AG09309 (cell line): ENCODE measurements at places on chromosomes 12 and 14.

- no peak for DNase-seq
These were observed 469.2 kb downstream of the DIO2 start for GRCh38 chr14:79742142-79742541.

GRCh38 chr14:32635061-32635719 lies 303.5 kb upstream of the NPAS3 start:
- DNase-seq: peak; percentile 18

GRCh38 chr14:65149116-65149515 lies 46.8 kb upstream of the MAX start:
- no peak for DNase-seq

DNA sequence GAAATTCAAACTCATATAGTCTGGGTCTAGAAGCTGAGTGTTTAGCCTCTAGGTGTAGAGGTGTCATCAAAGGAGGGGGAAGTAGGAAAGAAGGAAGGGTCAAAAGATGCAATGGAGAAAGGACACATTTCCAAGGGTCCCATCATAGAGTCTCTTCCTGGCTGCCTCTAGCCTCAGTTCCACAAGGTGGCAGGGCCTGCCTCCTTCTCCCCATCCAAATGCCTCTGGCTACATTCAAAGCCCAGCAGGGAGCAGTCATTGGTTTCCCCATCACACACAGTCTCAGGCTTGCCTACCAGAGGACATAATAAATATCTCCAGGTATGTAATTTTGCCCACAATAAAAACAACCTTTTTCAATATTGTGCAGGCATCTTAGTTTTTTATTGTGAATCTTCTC lies 2.1 kb upstream of the CCT2 start:
- no peak for DNase-seq

DNA sequence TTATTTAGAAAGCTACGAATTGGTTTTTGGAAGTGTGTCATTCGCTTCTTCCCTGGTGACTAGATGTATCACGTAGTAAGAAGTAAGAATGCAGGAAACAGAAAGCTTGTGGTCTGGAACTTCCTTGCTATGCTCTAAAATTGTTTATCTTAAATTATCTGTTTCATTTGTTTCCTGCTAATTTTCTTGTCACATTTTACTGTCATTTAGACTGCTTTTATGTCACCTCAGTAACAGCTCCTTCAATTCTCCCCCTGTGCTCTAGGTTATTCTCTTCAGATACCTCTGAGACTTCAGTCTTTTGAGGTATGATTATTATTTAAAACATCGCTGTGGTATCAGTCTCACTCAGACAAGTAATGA lies 699 bp upstream of the CD69 start:
- no peak for DNase-seq

- no peak for DNase-seq
These were observed 11.7 kb upstream of the COL2A1 start for GRCh38 chr12:48015954-48016353.

DNA sequence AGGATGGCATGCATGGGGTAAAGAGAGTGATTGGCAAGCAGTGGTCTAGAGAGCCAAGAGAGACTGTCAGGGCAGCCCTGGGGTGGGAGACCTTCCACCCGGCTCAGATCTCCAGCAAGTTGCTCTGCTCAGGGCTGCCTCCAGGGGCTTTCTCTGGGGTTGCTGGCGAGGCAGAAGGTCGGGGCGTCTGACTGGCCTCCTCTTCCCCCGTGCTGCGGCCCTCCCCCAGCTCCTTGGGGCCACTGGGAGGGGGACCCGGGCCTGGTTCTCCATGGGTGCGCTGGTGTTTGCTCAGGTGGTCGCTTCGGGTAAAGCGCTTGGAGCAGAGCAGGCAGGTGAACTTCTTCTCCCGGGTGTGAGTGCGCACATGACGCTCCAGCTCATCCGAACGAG lies 6.6 kb upstream of the AAAS start:
- no peak for DNase-seq

DNA sequence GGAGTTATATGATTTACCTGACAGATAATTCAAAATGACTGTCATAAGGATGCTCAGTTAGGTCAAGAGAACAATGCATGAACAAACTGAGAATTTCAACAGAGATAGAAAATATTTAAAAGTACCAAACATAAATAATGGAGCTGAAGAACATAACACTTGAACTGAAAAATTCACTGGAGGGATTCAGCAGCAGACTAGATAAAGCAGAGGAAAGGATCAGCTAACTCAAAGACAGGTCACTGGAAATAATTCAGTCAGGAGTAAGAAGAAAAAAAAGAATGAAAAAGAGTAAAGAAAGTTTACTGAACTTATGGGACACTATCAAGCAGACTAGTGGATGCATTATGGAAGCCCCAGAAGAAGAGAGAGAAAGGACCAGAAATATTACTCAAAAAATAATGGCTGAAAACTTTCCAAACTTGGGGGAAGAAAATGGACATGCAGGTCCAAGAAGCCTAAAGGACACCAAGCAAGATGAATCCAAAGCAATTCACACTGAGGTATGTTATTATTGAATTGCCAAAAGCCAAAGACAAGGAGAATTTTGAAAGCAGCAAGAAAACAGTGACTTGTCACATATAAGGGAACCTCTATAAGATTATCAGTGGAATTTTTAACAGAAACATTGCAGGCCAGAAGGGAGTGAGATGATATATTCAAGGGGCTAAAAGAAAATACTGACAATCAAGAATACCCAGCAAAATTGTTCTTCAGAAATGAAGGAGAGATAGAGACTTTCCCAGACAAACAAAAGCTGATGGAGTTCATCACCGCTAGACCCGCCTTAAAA lies 78.7 kb downstream of the GCH1 start:
- DNase-seq: no peak

- DNase-seq: no peak
These were observed 37.8 kb downstream of the PRPF40B start for GRCh38 chr12:49661191-49661590.

GRCh38 chr12:1355396-1355795 lies 239.0 kb downstream of the FBXL14 start:
- no peak for DNase-seq

GRCh38 chr12:90593596-90594295 lies 361.2 kb downstream of the CCER1 start:
- no peak for DNase-seq

DNA sequence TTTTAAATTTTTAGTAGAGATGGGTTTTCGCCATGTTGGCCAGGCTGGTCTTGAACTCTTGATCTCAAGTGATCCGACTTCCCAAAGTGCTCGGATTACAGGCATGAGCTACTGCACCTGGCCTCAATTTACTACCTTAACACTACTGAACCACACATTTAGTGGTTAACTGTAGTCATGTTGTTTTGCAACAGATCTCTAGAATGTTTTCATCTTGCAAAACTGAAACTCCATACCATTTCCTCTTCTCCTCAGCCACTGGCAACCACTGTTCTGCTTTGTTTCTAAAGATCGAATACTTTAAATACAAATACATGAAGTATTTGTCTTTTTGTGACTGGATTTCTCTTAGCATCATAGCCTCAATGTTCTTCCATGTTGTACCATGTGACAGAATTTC lies 15.4 kb upstream of the SMCO2 start:
- DNase-seq: no peak

- no peak for DNase-seq
These were observed 13.1 kb downstream of the P2RX2 start for GRCh38 chr12:132631666-132632065.

DNA sequence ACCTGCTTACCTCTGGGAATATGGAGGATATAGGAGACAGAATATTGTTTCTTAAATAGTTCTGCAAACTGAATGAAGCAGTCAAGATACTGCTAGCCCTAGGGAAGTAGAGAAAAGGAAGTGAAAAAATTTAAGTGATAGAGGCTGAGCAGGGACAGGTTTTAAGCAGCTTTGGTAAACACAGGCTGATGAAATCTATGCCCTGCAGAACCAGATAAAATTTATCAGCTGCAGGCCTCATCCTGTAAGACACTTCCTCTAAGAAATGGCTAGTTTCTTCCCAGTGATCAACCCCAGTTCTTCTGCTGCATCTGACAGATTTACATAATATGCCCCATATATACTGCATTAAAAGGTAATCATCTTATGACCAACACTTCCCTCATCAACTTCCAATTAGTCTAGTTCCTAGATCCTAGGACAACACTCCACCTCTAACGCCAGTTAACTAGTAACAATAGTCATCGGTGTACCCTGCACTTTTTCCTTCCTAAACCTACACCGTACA lies 1.3 kb upstream of the ESYT1 start:
- no peak for DNase-seq

DNA sequence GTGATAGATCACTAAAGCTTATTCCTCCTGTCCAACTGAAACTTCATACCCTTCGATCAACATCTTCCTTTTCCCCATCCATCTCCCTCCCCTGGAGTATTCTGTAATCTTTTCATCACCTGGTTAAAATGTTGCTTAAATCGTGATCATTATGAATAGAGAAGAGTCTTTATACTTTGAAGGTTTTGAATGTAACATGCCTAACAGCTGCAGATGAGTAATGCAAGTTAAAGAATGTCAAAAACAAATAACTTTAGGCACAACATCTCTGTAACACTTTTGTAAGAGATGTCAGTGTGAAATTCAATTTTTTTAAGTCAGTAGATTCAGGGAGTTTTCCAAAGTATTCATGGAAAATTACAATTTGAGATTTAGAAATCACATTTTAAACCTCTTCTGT lies 25.0 kb downstream of the RXYLT1 start:
- no peak for DNase-seq

- DNase-seq: no peak
These were observed 338.5 kb downstream of the FSCB start for GRCh38 chr14:44168566-44168965.

GRCh38 chr14:41925409-41925808 lies 318.7 kb downstream of the LRFN5 start:
- no peak for DNase-seq

DNA sequence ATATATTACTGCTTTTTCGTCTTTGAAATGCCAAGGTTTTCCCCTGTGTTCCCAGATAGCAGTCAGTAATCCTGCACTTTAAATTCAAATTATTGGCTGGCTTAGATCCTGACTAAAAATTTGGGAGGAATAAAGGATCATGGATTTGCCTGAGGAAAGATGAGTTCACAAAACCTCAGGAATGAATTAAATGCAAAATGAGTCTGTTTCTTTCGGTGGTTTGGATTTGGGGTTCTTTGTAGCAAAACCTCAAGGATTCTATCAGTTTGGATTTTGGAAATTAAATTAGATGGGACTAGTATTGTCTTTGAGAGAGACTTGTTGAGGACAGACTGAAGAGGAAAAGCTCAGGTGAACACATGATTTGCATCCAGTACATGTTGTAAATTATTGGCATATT lies 36.1 kb downstream of the PPFIBP1 start:
- DNase-seq: no peak

DNA sequence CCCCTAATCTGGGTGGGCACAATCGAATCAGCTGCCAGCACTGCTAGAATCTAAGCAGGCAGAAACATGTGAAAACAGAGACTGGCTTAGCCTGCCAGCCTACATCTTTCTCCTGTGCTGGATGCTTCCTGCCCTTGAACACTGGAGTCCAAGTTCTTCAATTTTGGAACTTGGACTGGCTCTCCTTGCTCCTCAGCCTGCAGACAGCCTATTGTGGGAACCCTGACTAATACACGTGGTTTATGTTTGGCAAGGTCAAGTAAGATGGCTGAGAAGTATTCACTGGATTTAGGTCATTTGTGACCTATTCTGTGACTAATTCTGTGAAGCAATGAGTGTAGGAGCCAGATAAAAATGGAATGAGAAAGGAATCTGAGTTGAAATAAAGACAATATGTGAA lies 11.0 kb downstream of the GPR135 start:
- peak; percentile 92 for DNase-seq

DNA sequence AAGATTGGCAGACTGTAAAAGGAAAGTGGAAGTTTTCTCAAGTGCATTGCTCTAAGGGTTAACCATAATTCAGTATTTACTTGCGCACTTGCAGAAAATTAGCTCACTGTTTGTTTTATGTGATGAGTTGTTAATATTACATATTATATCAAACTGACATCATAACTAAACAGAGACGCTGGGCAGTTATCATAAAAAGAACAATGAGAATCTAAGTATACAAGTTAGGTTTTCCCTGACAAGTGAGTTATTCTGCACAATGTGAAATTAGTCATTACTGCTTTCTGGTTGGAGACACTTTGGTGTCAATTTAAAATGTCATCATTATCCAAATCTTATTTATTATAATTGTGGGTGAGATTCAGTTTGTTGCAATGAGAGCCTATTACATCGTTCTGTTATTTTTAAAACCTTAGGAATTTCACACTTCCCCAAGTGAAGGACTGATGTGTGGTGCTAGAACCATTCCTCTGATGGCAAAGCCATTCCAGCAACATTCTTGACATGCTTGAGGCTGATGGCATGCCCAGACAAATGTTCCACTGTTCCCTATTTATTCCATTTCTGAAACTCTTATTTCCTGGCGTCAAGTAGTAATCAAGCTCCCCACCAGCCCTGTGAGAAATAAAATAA lies 90.1 kb upstream of the FLRT2 start:
- DNase-seq: peak; percentile 18

GRCh38 chr12:104942075-104942474 lies 16.0 kb downstream of the SLC41A2 start:
- DNase-seq: no peak

DNA sequence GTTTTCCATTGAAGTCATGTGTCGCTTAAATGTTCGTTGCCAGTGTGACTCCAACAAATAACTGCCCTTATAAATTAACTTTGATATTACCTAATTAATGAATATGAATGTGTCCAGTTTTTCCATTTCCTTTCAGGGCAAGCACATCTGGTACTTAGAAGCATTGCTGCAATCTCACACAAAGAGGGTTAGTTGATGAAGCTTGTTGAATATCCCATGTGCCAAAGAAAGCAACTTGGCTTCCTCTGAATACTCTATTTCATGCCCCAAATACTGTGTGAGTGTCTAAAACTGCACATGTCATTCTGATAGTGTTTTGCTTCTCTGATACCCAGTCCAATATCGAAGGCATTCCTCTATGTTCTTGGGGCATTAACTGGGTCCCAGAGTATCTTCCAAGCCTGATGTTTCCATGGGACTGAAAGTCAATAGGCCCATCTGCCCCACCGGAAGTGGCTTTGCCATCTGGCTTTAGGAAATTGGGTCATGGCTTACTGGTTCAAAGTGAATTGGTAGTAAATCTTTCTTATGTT lies 75.8 kb upstream of the CNTN1 start:
- no peak for DNase-seq

DNA sequence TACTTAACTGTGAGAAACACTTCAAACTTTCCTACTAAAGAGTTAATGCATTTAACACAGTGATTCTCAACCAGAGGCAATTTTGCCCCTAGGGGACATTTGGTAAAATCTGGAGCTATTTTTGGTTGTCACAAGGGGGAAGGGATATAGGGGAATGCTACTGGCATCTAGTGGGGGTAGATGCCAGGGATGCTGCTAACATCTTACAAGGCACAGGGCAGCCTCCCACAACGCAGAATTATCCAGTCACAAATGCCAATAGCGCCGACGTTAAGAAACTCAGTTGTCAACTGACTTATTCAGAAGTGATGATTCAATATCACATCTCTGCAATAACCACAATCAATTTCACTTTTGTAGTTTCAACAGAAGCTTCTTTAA lies 2.0 kb downstream of the EEA1 start:
- peak; percentile 18 for DNase-seq

- DNase-seq: no peak
These were observed 677 bp downstream of the C12orf75 start for GRCh38 chr12:105330931-105331804.

- no peak for DNase-seq
These were observed 5.8 kb downstream of the PPP1R12A start for GRCh38 chr12:79929065-79929464.

- no peak for DNase-seq
These were observed 36.6 kb upstream of the ASPG start for GRCh38 chr14:104048758-104049507.

GRCh38 chr12:82082501-82082900 lies 275.7 kb downstream of the CCDC59 start:
- no peak for DNase-seq

- DNase-seq: no peak
These were observed 162.4 kb downstream of the AKAP6 start for GRCh38 chr14:32491416-32492016.
